ENCODE measurements at places on chromosomes 11 and 22. TPM values are rescaled to one million over a fixed set of nuclear protein-coding genes. Genes with fewer than 3 reads are reported as not detected.

Gene MYBPC3
- total RNA-seq, result not detected

Gene BATF2
- 5.5 TPM for total RNA-seq

GRCh38 chr22:50703726-50704509, 31.3 kb downstream of the SHANK3 start:
- no peak for DNase-seq

DNA sequence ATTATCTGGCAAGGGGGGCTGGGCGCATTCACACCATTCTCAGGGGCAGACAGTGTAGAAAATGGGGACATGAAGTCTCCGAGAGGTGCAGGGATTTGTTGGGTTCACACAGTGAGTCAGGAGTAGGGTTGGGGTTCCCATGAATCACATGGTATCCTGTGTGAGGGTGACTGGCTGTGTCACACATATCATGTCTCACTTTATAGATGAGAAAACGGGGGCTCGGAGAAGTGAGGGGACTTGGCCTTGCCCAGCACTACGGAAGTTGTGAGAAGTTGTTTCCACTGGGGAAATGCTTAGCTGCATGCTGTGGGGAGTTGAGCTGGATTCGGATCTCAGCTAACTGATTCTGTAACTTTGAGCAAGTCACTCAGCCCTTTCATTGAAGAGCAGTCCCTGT, 4.2 kb downstream of the GAL3ST3 start:
- DNase-seq, result no peak

- DNase-seq, result no peak
Measured at GRCh38 chr11:15987046-15987445, 369.3 kb downstream of the SOX6 start.

GRCh38 chr11:67268081-67268961, 2.0 kb downstream of the GRK2 start:
- no peak for DNase-seq

DNA sequence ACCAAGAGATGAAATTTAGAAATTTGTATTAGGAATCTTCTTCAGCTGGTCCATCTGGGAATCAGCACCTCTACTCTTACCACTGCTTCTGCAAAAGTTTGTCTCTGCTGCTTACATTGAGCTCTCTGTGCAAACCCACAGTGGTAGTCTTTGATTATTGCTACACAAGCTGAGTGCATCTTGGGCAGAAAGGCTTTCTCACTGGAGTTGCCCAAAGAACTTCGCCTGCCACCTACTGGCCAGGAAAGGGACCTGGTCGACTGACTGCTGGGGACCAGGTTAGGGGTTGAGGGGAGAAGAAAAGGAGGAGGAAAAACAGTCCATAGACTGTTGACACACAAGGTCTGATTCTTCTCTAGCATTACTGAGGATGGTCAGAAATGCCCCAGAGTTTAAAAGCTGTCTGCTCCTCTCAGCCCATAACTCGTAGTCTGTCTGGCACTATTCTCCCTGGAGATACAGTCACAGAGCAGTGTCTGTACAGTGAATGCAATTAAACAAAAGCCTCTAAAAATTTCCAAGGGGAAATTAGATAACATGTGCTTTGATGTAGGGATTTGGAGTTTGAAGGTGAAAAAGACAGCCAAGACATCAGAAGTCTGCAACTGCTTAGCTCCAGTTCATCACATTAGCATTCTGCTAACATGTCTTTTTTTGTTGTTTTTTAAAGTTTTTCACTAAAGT, 215.0 kb upstream of the CTSC start:
- peak; percentile 19 for DNase-seq

All from mucosa of gallbladder (tissue), 1 donor.